Activated gamma-delta T cell (primary cell): ENCODE measurements at places on chromosomes 2 and 18.

- no peak for DNase-seq
Measured at GRCh38 chr2:31654241-31654640, 73.5 kb upstream of the SRD5A2 start.

GRCh38 chr2:79770926-79771325 is 258.1 kb downstream of the CTNNA2 start:
- DNase-seq, result no peak

DNA sequence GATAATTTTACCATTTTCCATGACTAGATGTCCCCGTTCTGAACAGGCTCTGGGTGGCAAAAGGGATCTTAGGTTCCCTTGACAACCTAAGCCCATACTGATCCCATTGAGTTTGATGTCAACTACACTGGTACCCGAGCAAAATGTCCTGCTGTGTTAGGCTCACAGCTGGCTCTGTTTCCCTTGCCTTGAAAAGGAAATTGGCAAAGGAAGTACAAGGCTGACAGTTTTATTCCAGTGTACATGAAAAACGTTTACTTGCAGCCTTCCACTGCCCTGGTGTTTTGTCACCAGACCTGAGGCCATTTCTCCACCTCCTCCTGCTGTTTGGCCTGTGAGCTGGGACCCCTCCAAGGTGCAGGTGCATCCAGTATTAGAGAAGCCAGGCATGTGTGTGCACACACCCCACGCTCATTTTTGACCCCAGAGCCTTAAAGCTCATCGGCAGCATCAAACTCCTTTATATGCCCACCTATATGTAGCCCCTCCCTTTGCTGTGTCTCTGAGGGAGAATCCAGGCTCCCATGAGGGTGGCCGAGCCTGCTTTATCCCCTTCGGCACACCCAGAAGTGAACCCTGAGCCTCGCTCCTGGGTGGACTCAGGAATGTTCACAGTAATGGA is 171.3 kb downstream of the NDUFA10 start:
- no peak for DNase-seq

DNA sequence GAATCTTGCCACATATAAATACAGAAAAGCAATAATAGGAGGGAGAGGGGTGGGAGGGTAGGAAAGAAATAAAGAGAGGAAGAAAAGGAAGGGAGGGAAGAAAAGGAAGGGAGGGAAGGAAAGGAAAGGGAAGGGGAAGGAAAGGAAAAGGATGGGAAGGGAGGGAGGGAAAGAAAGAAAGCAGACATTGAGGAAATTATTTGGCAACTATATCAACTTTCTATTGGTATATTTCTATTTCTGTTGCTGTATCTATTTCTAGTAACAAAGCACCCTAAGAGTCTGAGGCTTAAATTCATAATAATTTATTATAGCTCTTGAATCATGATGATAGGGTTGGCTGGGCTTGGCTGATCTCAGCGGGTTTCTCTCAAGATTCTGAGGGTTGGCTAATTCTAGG is 648.0 kb downstream of the CCDC85A start:
- no peak for DNase-seq

DNA sequence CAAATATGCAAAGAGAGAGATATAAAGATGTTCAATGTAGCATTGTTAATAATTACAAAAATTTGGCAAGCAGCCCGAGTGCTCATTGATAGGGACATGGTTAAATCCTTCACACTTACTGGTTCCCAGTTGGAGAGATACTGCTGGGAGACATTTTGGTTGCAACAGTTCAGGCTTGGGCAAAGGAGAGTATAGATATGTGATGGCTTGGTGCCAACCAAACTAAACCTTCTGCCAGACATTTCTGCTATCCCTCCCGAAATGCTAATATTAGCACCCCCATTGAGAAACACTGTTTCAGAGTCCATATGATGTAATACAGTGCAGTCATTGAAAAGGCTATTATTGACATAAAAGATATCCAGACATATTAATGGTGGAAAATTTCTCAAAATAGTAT is 11.5 kb downstream of the GEN1 start:
- no peak for DNase-seq

GRCh38 chr2:169365029-169365480 is 2.7 kb upstream of the LRP2 start:
- DNase-seq, result no peak

- no peak for DNase-seq
Measured at GRCh38 chr2:173713904-173714555, 251.1 kb downstream of the SP3 start.

DNA sequence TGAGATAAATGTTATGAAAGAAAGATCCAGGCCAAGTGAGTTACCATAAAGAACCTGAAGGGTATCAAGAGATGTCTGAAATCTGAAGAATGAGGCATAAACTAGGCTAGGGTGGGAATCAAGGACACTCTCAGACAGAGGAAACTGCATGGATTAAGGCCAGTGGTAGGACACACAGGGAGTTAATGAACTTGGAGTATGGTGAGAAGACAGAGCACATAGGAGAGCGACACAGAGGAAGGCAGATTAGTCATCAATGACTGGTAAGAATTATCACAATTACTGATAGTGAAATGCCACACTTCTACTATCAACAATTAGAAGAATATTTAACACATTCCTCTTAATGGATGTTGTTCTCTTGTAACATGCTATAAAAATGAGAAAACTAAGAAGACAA is 76.9 kb downstream of the TTC21B start:
- DNase-seq, result no peak

GRCh38 chr2:109510136-109511028 is 103.4 kb downstream of the SEPTIN10 start:
- no peak for DNase-seq

DNA sequence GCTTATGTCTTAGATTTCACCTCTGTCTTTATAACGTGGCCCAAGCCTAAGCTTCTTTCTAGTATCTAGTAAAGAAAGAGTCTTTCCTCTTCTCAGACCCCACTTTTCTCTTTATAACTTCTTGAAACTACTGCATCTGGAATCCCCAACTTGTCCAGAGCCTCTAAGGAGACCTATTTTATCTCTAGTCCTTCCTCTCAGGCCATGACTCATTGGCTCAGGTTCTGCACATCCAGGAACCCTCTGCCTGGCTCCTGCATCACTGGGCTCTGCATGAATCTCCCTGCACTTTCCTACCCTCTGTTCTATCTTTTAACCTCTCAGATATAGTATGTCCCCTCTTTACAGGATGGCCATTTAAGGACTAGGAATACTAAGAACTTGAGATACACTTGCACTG is 124.7 kb downstream of the DNAH6 start:
- no peak for DNase-seq
